Activated T-helper 1 cell treated with anti-CD3 and anti-CD28 coated beads, Interleukin-2, amount 50 U/mL, for 16 hours (primary cell): ENCODE measurements at places on chromosomes 1 and 21.

GRCh38 chr1:197989058-197989457 lies 71.9 kb downstream of the LHX9 start:
- no peak for DNase-seq

GRCh38 chr1:36198641-36199040 lies 25.6 kb upstream of the THRAP3 start:
- no peak for DNase-seq

DNA sequence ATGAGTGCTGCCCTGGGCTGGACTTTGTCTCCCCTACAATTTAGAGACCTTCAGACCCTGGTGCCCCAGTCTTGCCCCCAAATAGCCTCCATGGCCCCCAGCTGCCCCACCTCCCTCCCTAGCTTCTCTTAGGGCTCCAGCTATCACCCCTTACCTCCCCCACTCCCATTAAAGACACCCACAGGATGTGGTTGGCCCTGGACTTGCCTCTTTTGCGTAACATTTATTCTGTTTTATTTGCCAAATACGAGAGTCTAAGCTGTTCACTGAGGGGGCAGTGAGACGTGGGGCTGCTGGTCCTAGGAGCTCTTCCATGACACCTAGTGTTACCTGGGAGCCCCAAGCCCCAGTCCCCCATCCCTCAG lies 4.5 kb downstream of the ZC3H12A start:
- DNase-seq = no peak

- DNase-seq = no peak
These were observed 28.1 kb downstream of the RAP1A start for GRCh38 chr1:111647736-111648135.

- DNase-seq = no peak
These were observed 41.6 kb downstream of the LAMC2 start for GRCh38 chr1:183227422-183228346.

GRCh38 chr21:15093216-15093615 lies 28.4 kb upstream of the NRIP1 start:
- DNase-seq = no peak

GRCh38 chr21:45739218-45740087 lies 95.9 kb downstream of the PCBP3 start:
- DNase-seq = no peak

- no peak for DNase-seq
These were observed 433.8 kb downstream of the CAMTA1 start for GRCh38 chr1:7219031-7219430.

DNA sequence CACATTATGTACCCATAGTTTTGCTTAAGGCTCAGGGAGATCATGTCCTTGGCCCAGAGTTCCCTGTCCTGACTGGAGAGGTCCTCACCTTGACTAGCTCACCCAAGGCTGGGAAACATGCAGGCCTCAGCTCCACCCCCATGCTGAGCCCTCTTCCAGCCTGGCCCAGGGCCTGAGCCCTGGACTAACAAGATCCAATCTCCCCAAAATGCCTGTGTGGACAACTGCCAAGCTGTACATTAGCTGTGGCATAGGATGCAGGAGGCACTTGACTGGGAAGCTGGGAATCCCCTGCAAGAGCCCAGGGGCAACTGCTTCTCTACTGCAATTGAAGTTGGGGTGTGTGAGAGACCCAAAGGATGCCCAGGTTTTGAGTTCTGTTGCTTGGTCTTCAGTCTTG lies 2.1 kb downstream of the LINGO4 start:
- DNase-seq = no peak
